Activated naive CD4-positive, alpha-beta T cell treated with anti-CD3 and anti-CD28 coated beads, Interleukin-2, amount 50 U/mL, for 16 hours (primary cell): ENCODE measurements at places on chromosomes 2 and 18.

GRCh38 chr2:86764661-86765309 is 25.9 kb downstream of the CD8A start:
- no peak for DNase-seq

DNA sequence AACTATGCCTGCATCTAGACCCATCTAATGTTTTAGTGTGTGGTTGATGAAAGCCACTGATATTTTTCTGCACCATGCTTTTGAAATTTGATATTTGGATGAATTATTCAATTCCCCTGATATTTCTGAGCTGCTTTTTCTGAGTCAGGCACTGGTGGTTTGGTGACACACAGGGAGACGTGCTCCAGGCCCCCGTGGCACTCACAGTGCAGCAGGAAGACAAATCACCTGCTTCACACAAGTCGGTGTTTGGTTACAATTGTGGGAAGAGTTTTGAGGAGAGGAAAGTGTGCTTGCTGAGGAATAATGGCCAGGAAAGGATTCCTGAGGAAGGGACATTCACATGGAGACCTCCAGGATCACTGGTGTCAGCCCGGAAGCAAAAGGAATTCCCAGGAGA is 179.7 kb downstream of the ACKR3 start:
- DNase-seq, result no peak

GRCh38 chr2:118496870-118497611 is 350.4 kb downstream of the EN1 start:
- DNase-seq, result no peak

DNA sequence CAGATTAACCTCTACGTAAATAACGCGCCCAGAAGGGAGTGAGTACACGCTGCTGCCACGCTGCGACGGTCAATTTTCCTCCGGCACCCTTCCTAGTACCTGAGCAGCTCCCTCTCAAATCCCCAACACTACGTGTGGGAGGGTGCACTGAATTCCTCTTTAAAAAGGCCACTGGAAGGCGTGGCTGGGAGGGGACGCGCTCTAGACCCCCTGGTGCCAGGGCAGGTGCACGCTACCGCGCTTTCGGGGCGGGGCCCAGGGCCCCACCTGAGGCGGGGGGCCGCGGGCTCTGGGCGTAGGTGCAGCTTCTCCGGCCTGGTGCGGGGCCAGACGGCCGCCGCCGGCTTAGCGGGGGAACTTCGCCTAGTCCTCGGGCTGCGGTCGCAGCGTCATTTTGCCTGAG is 668 bp upstream of the ANKRD12 start:
- no peak for DNase-seq

GRCh38 chr2:6074089-6074643 is 382.0 kb downstream of the SOX11 start:
- DNase-seq, result no peak

GRCh38 chr2:196586511-196586991 is 53.0 kb upstream of the CCDC150 start:
- DNase-seq, result no peak

DNA sequence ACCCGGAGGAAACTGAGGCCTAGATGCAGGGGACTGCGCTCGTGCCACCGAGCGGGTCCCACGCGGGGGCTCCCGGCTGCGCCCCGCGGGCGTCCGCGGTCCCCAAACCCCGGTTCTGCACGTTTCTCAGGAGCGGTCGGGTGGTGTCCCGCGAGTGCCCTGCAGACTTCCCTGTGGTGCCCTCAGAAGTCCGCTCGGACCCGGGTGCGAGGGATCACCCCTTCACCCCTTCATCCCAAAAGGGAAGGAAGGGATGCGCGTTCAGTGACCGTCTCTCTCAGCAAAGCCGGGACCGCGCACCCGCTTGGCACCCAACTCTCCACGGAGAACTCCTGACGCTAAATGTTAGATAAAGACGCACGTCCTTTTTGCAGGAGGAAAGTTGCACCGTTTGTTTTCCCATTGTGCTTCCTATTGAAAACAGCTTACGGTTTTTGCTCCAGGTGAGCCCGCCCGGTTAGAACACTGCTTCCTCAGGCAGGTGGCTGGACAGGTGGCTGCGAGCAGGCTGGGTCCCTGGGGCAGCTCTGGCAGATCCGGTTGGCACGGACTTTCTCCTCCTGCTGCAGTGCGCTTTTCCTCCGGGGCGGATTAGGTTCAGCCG is 779 bp downstream of the DGKD start:
- DNase-seq, result peak; percentile 21

- no peak for DNase-seq
Observed at GRCh38 chr2:119662297-119662696, 16.7 kb upstream of the TMEM177 start.

GRCh38 chr2:19874726-19875125 is 27.1 kb downstream of the TTC32 start:
- DNase-seq, result no peak

DNA sequence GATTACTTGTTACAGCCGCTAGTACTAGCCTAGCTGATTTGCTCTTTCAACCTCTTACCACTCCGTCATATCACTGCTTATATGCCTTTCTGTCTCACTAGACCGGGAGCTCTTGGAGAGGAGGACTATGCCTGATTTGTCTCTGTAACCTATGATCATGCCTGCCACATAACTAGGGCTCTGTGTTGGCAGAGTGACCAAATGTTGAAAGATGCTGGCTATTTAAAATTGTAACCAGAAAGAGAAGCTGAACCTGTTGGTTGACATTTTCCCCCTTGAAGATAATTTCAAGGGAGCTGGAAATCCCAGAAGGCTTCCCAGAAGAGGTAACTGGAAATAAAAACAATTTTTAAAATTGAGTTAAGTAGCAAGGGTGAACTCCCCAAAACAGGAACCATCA is 124.1 kb upstream of the MYCN start:
- DNase-seq, result no peak

- no peak for DNase-seq
Observed at GRCh38 chr2:166375736-166376487, at the start of gene SCN9A. Gene SCN9A (minus strand): TSS chr2:166375944. CDS start chr2:166311756, 64,188 bp downstream.

DNA sequence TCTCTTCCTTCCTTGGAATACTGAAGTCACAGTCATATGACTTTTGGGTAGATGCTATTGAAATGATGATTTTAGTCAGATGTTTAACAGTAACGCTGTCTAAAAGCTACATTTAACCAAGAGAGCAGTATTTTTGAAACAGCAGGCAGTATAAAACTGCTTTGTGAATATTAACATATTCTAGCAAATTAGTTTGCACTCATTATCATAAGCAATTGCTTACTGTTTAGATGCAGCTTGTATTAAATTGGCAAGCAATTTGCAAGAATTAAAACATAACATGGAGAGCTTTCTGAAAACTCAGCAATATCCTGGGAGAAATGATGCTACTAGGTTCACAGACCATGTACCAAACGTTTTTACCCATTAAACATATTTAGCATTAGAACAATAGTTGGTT is 776.0 kb downstream of the NRXN1 start:
- no peak for DNase-seq

GRCh38 chr2:241858206-241859016 is at the start of gene PDCD1:
Gene PDCD1 (minus strand): TSS chr2:241858894. CDS start chr2:241858838, 56 bp downstream.
- peak; percentile 69 for DNase-seq

GRCh38 chr2:25340181-25340921 is 1.4 kb downstream of the DNMT3A start:
- peak; percentile 34 for DNase-seq

DNA sequence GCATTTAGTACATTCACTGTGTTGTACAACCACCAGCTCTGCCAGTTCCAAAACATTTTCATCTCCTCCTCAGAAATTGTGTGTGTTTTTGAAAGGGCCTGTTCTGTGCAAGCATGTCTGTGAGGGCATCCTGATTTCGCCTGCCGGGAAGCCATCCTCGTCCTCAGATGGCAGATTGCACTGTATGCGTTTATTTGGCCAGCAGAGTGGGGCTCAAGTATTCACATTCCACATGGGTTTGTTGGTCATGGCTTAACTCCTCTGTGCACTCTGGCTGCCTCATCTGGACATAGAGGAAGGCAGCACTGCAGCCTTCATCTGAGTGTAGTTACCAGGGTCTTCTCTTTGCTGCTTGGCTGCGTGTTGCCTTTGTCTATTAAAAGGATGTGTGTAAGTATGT is 85.0 kb downstream of the TMEM247 start:
- no peak for DNase-seq

- DNase-seq, result peak; percentile 45
Observed at GRCh38 chr2:111702119-111702803, 181.7 kb downstream of the ANAPC1 start.

GRCh38 chr2:231129216-231129615 is 4.4 kb upstream of the HTR2B start:
- DNase-seq, result no peak

DNA sequence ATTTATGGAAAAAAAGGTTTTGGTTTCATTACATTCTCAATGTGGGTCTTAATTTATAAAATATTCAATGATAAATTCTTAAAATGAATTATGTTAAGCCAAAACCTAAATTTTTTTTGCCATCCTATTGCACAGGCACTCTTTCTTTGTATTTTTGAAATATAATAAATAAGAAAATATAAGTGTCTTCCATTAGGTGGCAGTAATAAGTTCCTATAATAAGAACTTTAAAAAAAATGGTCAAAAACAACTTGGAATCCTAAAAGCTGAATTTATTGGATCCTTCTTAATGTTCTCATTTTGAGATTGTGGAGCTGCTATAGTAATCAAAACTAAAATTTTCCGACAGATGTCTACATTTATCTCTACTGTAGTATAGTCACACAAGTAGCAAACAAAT is 5.7 kb downstream of the CALCRL start:
- DNase-seq, result no peak

GRCh38 chr2:100749771-100750542 is 70.0 kb upstream of the NPAS2 start:
- no peak for DNase-seq

GRCh38 chr2:173286153-173286809 is 68.4 kb upstream of the CDCA7 start:
- DNase-seq, result no peak

DNA sequence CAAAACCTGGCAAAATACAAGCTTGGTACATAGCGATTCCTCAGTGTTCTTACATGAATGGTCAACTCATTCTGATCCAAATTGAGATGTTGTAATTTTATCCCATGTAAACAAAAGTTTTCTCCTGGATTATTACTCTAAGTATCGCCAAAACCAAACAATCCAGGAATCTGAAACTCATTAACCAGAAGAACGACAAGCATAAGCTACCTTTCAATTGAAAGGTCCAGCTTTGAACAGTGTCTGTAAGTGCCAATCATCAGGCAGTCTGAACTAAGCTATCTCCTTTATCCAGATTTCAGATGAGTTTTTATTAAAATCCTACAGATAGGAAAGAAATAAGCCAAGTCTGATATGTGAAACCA is 2.4 kb downstream of the MEX3C start:
- DNase-seq, result no peak

DNA sequence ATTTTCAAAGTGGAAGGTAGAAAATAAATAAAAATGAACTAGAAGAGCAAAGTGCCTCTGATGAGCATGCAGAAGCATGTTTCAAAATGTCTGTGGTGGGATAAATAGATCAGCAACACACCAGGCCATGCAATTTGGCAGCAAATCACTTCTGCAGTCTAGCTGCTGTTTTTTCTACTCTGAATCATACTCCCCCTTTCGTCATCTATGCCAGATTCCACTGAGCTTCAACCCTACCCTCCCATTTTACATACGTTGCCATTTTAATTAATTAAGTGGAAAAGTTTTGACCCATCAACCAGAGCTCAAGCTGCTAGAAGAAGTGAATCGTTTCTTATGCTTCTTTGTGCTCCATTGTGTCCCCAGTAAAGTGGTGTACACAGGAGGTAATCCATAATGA is 79.3 kb downstream of the NRXN1 start:
- DNase-seq, result no peak

DNA sequence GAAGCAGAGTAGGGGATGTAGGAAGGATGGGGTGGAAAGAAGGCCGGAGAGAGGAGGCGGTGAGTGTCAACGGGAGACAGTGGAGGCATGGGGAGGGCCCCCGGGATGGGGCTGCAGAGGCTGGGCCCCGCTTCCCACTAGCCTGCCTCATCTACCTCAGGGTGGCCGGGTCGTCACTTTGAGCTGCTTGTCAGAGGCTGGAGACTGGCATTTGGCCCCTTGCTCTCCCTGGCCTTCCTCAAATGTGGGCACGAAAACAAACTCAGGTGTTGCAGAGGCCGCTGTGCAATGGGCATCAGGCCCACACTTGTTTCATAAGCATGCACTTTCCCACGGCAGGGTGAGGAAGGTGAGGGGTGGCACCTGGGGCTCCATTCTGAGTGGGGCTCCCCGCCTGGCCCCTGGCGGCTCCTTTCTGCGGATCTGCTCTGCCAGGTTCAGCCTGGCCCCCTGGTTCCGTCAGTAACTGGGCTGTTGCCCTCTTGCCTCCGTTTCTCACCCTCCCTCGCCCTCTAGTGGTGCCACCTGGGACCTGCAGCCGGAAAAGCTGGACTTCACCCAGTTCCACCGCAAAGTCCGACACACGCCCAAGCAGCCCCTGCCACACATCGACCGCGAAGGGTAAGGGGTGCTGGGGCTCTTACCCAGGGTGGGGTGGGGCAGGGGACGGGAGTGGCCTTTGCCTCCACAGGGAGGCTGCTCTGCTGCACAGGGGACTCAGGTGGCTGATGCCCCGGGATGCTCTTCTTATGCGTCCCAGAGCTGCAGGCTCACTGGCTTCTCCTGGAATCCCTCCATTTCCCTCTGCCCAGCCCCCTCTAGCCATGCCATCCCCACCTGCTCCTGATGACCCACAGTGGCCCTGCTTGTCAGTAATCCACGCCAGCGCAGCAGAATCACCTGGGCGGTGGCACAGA is 125.4 kb downstream of the CTIF start:
- peak; percentile 43 for DNase-seq

DNA sequence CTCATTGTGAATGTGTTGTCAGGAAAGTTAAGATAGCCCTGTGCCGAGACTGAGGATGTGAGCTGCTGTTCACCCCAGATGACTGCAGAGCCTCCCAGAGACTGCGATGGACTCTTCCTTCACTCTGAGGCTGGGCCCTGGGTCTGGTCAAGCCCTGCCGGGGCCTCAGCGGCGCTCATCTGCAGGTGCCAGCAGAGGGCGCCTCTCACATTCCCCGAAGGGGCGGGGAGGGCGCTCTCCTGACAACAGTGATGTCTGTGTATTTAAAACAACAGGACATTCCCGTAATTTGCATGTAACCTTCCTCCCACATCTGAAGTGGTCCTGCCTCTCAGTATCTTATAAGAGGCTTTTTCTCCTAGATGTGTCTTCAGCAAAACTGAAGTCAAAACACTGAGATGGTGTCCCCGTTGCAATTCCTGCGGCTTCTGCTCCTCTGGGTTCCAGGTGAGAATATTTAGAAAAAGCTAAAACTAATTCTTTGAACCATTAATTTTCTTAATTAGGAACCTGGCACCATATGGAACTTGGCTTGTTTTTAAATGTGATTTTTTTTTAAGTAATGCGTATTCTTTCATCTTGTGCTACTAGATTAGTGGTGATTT is 1377.9 kb downstream of the RPIA start:
- no peak for DNase-seq

DNA sequence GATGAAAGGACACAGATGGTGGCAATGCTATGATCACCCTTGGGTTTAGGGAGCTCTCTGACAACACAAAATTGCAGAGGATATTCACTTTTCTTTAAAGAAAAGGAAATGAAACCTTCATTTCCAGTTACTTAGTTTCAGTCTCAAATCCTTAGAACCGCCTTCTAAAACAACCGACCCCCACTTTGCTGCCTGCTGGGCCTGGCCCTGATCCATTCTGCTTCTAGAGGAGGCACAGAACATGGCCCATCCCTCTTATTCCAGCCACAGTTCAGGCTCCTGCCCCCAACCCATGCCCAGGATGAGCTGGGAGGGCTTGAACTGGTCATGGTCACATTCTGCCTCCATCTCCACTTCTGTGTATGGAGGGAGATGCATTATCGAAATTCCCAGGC is 311.6 kb downstream of the EN1 start:
- no peak for DNase-seq

GRCh38 chr2:30219886-30220875 is 11.2 kb upstream of the LBH start:
- DNase-seq, result no peak

- no peak for DNase-seq
Observed at GRCh38 chr2:143347901-143348414, 218.7 kb downstream of the ARHGAP15 start.
